Activated CD4-positive, alpha-beta memory T cell treated with anti-CD3 and anti-CD28 coated beads, Interleukin-2, amount 10 ng/mL, durations not matched to agents 7 days and 5 days (primary cell): ENCODE measurements at places on chromosomes 1 and 21. TPM values are rescaled to one million over a fixed set of nuclear protein-coding genes. Genes with fewer than 3 reads are reported as not detected.
A peak's percentile ranks its signal among the peaks of the same experiment; 100 is the strongest.

Gene LAX1
- total RNA-seq: 22.7 TPM

- DNase-seq: no peak
These were observed 57.5 kb upstream of the RBM15 start for GRCh38 chr1:110281363-110282290.

DNA sequence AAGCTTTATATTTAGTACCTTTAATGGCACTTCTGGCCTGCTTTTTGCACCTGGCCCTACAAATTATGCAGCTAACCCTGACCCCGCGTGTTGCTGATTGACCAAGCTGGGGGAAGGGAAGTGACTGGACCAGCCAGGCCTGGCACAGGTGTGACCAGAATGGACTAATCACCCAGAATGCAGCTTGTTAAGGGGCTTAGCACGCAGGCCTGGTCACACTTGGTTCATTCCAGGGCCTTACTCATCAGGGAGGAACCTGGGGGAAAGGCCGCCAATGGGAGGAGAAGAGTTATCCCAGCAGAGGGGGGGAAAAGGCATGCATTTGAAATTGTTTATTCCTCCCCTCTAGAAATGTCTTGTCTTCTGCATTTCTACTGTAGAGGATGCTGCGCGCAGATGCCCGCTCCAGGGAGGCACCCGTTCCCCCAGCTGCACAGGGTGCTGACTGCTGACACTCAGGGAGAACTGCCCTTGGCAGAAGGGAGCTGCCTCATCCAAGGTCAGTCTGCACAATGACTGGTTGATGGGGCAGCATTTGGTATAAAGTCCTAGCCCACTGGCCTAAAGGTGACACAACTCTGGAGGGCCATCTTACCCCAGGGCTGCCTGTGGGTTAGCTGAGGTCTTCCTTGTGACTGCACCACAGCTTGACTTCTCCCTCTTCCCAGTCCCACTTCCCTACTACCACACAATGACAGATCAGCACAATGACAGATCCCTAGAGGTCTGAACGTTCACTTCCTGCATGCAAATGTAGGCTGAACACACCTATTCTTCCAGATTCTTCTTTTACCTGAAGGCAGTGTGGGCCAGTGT is 29.0 kb downstream of the DHCR24 start:
- DNase-seq: no peak

Gene FALEC
- total RNA-seq: not detected

Gene C1orf122
- 18.3 TPM for total RNA-seq

- DNase-seq: no peak
These were observed 52.0 kb upstream of the TMPRSS2 start for GRCh38 chr21:41559658-41560631.

- DNase-seq: no peak
These were observed 5.2 kb upstream of the AKNAD1 start for GRCh38 chr1:108862017-108862610.

DNA sequence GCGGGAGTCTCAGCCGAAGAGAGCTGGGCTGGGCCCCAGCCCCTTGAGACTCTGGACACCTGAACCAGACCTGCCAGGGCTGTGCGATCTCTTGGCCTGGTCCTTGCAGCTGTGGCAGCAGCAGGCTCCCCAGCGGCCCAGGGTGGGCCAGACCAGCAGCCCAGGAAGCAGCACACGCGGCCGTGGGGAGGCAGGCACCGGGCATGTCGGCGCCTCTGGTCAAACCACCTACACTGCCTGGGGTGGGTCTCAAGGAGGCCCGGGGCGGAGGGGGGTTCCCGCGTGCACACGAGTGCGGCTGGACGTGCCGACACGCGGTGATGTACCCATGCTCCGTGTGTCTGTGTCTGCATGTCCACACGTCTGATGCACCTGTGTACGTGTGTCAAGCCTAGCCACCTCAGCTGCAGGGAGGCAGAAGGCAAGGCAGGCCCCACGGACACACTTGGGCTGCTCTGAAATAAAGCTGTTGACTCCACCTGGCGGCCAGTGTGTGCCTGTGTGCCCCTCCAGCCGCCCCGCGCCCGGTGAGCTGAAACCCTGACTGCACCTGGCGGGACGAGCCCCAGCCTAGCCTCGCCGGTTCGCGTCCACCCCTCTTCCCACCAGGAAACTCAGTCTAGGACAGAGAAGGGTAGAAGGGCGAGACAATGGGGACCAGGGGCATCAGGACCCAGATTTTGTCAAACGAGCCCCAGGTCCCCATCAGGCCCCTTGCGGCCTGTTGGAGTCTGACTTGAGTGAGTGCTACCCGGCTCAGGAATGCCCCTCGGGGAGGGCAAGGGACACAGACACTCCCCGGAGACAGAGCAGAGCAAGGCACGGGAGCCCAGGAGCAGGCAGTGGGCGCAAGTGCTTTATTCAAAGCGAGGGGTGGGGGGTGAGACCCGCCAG is 11.6 kb downstream of the SCNN1D start:
- DNase-seq: peak; percentile 72

DNA sequence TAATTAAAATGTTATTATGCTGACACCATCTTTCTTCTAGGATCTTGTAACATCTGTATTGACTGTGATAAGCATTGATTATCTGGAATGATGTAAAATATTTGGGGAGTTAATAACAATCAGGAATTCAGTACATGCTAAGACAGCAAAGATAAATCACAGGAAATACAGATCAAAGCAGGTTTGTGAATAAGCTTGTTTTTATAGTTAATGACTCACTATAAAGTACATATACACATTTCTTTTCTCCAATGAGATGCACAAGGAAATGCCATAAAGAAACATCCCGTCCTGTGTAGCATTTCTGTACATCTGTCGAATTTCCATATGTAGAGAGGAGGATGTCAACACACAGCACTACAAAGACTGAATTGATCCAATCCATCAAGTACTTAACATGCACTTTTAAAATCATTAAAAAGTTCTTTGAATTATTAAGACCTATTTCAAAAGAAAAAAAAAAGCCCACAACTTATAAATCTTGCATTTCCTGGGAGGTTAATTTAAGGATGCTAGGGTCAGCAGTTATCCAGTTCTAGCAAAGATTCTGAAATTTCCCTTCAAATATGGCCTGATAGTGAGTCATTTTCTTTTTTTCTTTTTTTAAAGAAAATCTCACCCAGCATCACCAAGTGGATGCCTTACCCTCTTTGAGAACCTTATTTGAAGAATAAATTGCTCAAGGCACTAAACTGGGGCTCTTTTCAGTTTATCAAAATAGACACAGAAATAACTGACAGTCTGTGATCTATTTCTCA is 243.2 kb upstream of the NR5A2 start:
- no peak for DNase-seq

DNA sequence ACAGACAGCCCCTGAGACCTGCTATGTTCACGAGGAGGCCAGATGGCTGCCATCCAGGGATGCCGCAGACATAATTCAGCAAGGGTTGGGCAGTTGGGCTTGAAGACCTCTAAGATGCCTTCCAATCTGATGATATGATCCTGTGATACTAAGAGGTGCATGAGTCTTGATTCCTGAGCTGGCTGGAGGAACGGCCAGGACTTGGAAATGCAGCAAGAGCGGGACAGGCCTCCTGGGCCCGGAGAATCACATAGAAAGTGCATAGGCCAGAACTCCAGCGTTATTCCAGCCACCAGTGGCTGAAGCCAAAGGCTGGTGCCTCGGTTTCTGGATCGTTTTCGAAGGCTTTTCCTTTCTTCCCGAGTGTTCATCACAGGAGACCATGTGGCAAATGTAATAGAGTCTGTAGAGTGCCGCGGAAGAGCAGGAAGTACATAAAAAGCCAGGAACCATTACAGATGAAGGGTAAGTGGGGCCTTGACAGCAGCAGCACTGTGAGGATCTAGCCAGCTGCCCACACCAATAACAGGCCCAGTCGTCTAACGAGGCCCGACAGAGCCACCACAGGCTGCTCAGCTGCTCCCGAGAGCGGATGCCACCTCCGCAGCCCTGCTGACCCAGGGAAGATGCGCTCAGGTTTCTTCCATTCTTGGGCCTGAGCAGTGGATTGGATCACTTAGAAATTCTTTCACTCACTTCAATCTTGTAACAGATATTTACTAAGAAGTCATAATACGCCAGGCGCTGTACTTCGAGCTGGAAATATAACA is 14.0 kb upstream of the LHX4 start:
- no peak for DNase-seq

Gene RGS5
- total RNA-seq: 3.7 TPM

GRCh38 chr1:34470401-34470800 is 284.4 kb upstream of the GJB5 start:
- DNase-seq: no peak

DNA sequence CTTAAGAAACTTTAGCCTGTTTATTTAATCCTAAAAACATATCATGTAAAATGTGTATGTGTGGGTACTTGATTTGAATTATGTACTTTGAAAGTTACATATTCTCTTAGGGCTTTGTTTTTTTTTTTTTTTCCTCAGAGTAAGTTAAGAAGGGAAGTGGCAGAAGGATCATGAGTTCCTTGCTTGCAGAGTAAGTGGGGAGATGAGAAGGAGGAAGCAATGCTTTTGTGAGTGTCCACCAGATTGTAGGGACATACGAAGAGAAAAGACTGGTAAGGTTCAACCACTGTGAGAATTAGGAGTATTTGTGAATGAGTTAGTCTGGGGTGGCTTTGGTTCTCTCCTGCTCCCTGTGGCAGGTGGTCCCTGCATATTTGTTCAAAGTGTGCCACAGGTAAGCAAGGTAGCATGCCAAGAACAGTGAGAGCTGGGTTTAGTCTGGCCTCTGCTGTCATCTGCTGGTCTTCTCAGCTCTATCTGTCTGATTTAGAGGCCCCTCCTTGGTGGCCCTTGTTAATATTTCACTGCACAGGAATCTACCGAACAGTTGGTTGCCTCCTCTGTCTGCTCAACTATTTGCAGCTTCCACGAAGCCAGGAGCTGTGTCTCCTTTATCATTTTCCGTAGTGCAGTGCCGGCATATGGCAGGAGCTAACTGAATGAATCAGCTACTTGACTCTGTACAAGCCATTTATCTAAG is 9.5 kb downstream of the DNM3 start:
- DNase-seq: no peak

Gene WNT4
- total RNA-seq: not detected

Gene LEFTY2
- not detected for total RNA-seq

GRCh38 chr1:152398812-152399698 is 15.0 kb downstream of the CRNN start:
- DNase-seq: no peak

- DNase-seq: no peak
These were observed 3.5 kb upstream of the MTFR1L start for GRCh38 chr1:25816112-25816718.

Gene LCE2B
- total RNA-seq: not detected
